ENCODE measurements at places on chromosomes 1 and 21.

DNA sequence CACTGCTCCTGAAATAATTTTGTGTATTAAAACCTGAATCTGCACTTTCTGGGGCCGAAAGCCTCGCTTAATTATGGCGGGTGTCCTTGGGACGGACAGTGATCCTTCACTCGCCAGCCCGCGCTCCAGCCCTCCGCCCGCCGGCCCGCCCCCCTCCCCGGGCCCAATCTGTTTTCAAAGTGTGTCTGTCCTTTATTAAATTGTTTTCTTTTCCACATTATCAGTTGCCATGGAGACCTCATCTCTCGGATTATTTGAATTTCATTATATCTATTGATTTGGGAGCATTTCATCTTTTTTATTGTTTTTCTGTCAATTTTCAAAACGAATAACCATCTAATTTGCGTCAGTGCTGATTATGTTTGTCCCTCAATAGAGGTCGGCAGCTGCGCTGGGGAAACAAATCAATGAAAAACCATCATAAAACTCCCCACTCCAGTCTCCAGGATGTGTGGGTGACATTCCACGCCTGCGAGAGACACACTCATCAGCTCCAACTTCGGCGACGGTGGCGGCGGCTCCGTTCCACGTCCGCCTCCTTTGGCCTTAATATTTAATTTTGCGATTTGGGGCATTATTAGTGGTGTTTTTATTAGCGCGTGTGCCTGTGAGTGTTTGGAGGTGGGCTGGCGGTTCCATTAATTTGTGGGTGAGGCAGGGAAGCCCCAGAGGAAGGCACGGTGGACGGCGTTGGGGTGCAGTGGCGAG is 123.9 kb downstream of the CASZ1 start:
- DNase-seq, result no peak

GRCh38 chr1:236175642-236176336 is 33.5 kb downstream of the GPR137B start:
- no peak for DNase-seq

- no peak for DNase-seq
Measured at GRCh38 chr1:246219508-246220030, 287.5 kb downstream of the SMYD3 start.

DNA sequence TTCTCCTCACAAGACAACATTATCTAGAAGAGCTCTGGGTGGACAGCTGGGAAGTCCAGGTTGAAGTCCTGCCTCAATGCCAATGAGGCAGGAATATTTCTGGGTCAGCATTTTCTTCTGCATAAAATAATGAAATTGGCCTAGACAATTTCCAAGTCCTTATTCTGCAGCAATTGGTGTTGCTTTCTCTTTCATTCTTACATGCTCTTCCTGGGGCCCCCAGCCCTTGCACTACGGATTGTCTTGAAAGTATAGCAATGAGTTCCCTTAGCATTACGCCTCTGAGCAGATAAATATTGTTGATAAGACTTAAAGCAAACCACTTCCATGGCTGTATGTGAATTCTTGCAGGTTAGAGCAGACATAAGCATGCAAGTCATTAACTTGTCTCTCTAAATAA is 188.5 kb downstream of the TGFBR3 start:
- DNase-seq, result no peak

DNA sequence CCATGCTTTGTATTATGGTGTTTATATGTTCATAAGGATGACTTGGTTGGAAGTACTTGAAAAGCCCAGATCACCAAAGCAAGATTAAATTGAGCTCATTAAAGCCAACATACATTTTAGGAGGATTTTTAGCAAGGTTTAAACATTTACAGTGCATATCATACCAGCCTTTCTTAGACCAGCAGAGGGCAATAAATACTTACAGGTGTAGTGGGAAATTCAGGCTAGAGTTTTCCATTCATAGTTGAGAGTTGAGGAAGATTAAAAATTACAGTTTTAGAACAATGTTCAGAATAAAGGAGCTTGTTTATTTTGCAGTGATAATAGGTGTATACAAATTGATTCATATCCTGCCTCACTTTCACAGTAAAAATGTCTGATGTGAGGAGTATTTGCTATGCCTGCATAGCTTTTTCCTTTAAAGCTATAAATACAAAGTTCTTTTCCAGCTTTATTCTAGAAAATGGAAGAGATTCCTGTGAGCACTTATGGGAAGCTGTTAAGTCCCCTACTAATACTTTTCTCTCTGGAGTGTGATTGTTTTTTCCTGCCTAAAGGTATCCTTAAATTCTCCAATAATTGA is 35.3 kb downstream of the DTL start:
- no peak for DNase-seq

DNA sequence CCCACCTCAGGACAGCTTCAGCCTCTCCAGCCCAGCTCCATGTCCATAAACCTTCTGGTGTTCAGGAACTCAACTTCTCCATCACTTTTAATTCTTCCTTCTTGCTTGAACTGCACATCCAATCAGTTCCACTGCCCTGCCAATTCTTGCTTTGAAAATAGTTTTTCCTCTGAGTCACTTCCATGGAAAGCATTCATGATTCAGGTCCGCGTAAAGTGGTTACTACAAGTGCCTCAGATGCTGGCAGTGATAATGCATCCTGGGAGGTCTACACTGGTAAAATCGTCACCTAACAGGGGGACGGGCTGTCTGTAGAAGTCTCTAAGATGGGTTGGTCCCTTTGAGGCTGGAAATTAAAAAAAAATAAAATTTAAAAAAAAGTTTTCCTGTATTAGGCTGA is 25.9 kb upstream of the RCAN1 start:
- DNase-seq, result no peak

DNA sequence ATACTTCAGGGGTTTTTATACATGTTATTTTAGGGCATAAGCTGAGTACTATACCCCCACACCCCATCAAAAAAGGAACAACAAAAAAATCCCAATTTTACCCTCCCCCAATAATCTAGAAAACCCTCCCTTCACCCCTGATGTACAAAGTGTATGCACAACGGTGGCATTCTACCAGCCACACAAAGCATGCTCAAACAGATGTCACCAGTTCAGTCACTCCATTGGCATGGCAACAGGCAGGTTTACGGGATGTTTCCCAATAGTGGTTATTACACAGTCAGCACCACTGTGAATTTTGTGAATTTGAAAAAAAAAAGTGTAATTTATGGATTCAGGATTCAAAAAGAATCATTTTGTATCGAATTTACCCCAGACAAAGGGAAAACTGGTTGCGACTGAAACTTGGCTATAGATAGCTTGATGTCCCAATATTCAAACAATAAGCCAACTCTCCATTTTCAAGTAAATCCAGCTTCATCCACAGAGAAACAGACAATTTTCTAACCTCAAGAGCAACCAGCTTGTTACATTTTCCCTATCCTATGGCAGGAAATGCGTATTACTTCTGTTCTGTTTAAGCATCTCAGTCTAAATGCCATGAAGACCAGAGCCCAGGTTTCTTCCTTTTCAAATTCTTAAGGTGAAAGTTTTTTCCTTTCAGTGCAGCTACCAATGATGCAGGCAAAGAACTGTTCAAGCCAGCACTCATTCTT is 34.0 kb upstream of the SLC45A3 start:
- no peak for DNase-seq

- DNase-seq, result no peak
Measured at GRCh38 chr21:29477347-29477746, 178.6 kb downstream of the BACH1 start.

- DNase-seq, result no peak
Measured at GRCh38 chr1:171158096-171158495, 27.0 kb upstream of the FMO2 start.

DNA sequence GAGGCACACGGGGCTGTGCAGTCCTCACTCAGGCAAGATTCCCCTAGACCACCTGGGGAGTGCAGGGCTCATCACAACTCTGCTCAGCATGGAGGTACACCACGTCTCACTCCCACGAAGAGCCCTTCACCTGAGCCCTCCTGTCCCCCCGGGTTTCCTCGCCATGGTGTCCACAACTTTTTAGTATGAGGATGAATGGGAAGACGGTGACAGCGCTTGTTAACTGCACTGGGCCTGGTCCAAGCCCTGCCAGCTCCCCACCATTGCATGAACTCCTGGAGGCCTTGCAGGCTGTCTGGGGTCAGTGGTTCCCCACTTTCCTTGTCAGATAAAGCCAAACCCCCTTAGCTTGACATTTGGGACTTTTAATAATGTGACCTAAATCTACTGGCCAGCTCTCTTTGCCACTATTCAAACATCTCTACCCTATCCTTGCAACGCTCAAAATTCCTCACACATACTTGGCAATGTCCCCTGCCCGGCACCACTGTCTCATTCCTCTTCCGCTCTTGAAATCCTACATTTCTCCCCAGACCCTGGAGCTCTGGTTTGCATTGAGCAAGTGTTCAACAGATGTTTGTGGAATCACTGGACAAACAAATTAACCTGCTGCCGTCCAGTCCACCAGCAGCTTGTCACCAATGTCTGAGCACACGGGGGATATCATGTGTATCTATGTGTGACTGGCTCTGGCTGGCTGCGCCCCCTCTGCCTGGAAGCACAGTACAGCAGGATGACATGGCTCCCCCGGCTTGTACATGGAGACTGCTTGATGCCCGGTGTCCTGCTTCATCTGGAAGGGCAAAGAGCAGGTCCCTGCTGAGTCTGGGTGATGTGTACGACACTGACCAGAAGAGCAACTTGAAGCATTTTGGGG is 11.2 kb downstream of the TMEM9 start:
- DNase-seq, result no peak

DNA sequence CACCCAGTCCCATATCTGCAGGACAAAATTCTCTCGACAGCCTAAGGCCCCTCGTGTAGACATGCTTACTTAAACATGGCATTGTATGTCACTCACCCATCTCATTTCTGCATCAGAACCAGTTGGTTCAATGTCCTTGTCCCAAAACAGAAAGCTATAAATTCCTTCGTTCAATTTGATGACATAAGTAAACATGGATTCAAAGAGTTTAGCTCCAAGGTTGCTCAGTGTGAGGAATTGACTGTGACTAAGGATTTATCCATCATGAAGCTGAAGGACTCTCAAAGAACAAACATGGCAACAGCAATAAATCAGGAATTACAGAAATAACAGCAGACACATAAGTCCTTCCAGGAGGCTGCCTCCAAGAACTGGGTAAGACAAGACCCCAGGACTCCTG is 237.2 kb downstream of the TOMM20 start:
- no peak for DNase-seq

DNA sequence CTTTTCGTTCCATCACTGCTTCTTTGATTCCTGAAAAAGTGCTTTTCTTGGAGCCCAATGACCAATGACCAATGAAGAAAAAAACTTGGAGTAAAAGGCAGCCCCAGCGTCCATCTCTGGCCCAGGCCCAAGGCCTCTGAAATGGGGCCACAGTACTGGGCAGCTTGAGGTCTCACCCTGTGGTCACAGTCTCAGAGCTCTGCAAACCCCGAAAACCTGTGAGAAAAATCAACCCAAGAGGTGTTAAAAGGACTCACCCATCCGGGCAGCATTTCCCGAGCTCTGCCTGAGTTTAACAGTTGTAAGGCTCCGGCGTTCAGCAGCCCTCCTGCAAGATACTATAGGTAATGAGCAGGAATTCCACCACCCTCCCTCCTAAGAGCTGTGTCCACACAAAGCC is 2.1 kb upstream of the EFHD2 start:
- no peak for DNase-seq

DNA sequence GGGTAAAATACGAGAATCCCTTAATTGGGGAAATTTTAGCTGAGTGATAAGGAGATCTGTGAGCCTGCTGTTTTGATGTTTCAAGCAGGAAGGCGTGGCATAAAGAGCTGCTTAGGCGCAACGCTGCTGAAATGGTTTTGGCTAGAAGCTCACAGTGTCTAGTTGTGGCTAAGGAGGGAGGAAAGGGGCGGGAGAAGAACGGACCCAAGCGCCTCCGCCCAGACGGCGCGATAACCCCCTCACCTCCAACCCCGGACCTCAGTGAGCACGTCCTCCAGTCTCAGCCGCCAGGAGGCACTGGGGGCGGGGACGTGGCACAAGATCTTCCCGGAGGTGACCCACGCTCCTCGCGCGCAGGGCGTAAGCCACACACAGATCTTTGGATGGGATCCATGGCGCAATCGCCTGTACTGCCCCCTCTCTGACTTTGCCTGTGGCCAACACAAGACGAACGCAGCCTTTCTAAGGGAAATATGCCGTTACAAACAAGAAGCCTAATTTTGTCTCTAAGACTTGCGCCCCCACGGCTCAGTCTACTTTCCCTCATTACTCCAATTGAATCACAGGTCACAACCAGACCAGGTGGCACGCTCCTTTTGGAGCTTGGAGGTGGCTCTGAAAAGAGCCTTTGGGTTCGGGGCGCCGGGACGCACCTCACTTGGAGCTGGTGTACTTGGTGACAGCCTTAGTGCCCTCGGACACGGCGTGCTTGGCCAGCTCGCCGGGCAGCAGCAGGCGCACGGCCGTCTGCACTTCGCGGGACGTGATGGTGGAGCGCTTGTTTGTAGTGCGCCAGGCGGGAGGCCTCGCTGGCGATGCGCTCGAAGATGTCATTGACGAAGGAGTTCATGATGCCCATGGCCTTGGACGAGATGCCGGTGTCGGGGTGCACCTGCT is 23.4 kb upstream of the RNF187 start:
- peak; percentile 33 for DNase-seq

DNA sequence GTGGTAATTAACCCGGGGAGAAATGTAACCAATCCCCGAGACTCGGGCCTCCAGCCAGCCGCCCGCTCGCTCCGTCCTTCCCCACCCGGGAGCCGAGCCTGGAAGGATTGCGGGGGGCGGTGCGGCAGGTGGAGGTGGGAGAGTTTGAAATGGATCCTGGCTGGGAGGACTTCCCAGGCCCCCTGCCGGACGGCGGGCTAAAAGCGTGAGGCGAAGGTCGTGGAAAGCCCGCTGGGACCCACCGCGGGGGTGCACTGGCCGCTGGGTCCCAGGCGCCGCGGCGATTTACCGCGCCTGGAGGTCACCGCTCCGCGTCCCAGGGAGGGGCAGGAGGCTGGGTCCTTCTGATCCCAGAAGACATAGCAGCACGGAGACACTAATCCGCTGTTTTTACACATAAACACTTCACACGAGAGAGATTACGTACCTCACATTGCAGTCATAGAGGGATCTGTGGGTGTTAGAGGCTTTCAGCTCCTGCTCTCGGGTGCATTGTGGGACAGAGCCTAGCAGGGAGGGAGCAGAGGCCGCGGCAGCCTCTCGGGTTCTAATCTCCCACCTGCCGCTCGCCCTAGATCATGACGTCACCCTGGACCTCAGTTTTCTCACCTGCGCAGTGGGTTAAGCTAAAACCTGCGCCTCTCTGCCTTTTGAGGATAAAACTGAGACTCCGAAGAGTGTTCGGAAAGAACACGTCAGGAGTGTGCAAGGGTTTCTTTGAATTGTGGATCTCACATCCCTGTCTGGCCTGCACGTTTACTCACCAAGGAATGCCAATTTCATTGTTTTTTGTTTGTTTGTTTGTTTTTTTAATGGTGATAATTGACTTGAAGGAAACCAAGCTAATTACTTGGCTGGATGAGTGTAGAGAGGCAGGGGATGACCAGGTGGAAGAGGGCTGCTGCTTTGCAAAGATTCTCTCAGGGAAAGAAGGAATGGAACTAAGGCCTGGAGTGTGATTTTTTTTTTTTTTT is 17.1 kb upstream of the TMEM9 start:
- peak; percentile 12 for DNase-seq

All from effector CD4-positive, alpha-beta T cell (primary cell).